ENCODE measurements at places on chromosomes 6 and 20. TPM values are rescaled to one million over a fixed set of nuclear protein-coding genes. Genes with fewer than 3 reads are reported as not detected.
A peak's percentile ranks its signal among the peaks of the same experiment; 100 is the strongest.

The KATNA1 gene
- total RNA-seq: 12.4 TPM

The SLC17A2 gene
- not detected for total RNA-seq

The MOXD1 gene
- total RNA-seq: 4.8 TPM

The MDFI gene
- 5.1 TPM for total RNA-seq

The POU3F2 gene
- total RNA-seq: not detected

The OOEP gene
- total RNA-seq: not detected

The XKR7 gene
- not detected for total RNA-seq

- H3K36me3 ChIP-seq: no peaks in the 10 kb centered on the region
- H3K27ac ChIP-seq: no peak overlapping the region
- H3K27me3 ChIP-seq: no peaks in the 10 kb centered on the region
- no peak overlapping the region for H3K4me3 ChIP-seq
Observed at GRCh38 chr20:17083738-17084137, 143.1 kb upstream of the PCSK2 start.

DNA sequence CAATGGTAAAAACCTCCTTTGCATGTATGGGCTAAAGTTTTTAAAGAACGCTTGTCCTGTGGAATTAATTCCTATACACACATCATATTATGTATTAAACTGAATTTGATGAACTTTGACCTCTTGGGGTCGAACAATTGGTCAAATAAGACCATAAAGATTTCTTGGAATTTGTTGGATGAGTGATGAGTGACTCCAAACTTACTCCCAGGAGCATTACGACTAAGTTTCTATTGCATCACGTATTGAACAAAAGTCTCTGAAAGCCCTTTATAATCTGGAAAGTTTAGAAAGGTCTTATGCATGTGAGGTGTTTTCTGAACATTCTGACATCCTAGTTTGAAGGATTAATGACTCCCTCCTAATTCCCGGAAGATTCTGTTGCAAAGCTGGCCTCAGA lies 126.9 kb upstream of the BMP5 start:
- H3K27me3 ChIP-seq: no peaks in the 10 kb centered on the region
- no peak for DNase-seq
- H3K27ac ChIP-seq: no peak overlapping the region
- H3K36me3 ChIP-seq: no peaks in the 10 kb centered on the region
- H3K4me1 ChIP-seq: no peaks in the 10 kb centered on the region

GRCh38 chr6:20227350-20227749 lies 15.1 kb upstream of the MBOAT1 start:
- H3K27me3 ChIP-seq: no peaks in the 10 kb centered on the region
- H3K4me3 ChIP-seq: no peak overlapping the region

- H3K27ac ChIP-seq: peak overlapping the region; percentile 88
- H3K36me3 ChIP-seq: no peaks in the 10 kb centered on the region
- peaks cover 47% of the 10 kb centered on the region for H3K4me1 ChIP-seq
- no peaks in the 10 kb centered on the region for H3K27me3 ChIP-seq
Observed at GRCh38 chr6:30885481-30885998, 1.2 kb downstream of the DDR1 start.

DNA sequence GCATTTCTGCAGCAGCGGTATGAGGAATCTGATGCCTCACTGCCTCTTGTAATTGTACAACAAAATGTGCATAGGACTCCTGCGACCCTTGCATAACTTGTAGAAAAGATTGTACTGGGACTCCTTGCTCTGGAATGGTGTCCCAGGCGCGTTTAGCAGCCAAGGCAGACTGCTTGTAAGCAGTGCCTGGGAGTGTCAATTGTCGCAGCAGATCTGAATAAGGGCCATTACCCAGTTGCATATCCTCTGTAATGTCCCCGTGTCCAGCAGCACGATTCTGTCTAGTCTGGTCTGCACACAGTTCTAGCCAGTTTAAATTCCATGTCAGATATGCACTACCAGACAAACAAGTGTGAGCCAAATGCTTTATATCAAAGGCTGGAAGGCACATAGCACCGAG lies 70.7 kb upstream of the BTN3A2 start:
- DNase-seq: no peak
- no peaks in the 10 kb centered on the region for H3K36me3 ChIP-seq
- no peak overlapping the region for H3K4me3 ChIP-seq
- no peaks in the 10 kb centered on the region for H3K27me3 ChIP-seq
- no peak overlapping the region for H3K27ac ChIP-seq

GRCh38 chr20:38243709-38244020 lies 16.9 kb downstream of the KIAA1755 start:
- H3K27ac ChIP-seq: no peak overlapping the region
- no peak for DNase-seq
- no peaks in the 10 kb centered on the region for H3K27me3 ChIP-seq

DNA sequence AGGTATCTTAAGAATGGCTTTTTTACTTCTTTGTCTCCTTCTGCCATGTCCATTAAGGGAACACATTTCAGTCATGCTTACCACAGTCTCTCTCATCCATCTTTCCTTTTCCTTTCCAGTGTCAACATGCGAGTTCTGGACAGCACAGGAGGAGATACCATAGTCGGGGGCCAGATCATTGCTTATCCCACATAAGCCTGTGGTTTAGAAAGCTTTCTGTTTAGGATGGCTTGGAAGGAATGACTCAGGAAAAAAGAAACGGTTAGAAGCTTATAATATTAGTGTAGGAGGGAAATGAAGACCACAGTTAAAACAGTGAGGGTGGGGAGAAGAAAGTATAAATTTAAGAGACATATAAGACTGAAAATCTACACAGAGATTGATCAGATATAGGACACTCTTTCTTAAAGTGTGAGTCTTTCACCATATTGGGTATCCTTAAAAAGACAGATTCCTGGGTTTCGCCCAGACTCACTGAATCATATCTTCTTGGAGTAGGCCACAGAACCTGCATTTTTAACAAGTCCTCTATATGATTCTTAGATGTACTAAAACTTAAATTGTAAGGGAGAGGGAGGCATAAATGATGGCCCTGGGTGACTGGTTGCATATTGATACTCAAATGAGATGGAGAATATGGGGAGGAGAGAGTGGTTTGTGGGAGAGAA lies 36.1 kb downstream of the DSE start:
- H3K27ac ChIP-seq: no peak overlapping the region
- H3K27me3 ChIP-seq: no peaks in the 10 kb centered on the region
- DNase-seq: no peak
- H3K36me3 ChIP-seq: no peaks in the 10 kb centered on the region
- no peak overlapping the region for H3K4me3 ChIP-seq

DNA sequence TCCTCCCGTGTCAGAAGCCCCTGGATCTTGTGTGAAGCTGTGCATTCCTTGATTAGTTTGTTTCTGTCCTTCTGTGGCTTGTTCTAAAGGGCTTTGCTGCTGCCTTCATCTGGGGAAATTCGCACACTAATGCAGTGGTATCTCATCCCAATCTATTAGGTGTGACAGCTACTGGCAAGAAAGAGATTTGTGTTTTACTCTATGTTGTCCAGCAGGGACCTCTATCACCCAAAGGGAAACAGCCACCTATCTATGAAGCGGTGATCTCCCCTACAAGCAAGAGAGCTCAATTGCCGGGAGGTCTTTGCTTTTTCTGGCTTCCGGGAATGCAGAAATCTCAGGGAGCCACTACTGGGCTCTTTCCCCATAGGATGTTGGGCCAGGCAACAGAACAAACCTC lies 151.8 kb downstream of the NRN1 start:
- H3K4me3 ChIP-seq: no peak overlapping the region
- no peak for DNase-seq
- no peak overlapping the region for H3K27ac ChIP-seq
- no peaks in the 10 kb centered on the region for H3K36me3 ChIP-seq
- no peaks in the 10 kb centered on the region for H3K4me1 ChIP-seq

DNA sequence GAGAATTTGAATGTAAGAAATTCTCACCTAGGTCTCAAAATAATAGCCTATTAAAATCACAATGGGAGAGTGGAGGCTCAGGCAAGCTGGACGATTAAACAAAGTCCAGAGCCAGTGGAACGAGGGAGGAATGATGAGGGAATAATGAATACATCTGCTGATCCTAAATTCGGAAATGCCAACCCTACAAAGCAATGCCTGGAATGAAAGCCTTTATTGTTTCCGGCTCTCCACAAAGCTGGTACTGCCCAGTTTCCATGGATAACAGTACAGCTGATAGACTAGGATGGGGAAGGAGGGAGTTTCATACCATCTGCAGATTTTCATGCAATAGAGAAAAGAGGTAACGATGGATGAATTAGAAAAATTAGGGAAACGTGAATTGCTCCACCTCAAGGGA lies 356.1 kb downstream of the CBLN4 start:
- no peak for DNase-seq
- no peaks in the 10 kb centered on the region for H3K4me1 ChIP-seq
- H3K27ac ChIP-seq: no peak overlapping the region

All from adrenal gland (tissue), 19 donors.